ENCODE measurements at places on chromosomes 5 and 9.

GRCh38 chr5:76701298-76701697 is 14.6 kb upstream of the F2R start:
- no peak for DNase-seq

DNA sequence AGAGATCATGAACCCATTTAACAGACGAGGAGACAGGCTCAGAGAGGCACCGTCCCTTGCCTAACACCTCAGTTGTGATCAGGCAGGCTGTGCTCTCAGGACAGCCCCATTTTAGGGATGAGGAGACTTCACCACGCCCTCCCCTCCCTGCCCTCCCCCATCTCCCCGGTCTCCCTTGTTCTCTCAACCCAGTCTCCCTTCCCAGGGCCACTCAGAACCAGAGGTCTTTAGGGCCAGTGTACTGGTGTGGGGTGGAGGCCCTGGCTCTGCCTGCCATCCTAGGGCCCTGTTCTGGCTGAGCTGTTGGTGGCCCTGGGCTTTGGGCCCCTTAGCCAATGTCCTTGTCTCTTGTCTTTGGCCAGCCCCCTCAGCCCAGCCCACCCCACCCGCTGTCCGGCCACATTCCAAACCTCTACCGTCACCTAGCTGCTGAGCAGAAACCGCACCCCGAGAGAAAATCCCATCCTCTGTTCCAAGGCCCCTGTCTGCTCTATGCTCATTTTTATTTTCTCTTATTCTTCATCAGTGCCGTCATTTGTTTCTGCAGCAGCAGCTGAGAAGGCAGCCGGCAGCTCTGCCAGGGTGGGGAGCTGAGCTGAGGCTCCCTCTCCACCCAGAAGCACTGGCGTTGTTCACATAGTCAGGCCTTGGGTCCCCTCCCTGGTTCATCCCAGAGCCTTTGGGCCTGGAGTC is 33.9 kb downstream of the OLFML2A start:
- no peak for DNase-seq

DNA sequence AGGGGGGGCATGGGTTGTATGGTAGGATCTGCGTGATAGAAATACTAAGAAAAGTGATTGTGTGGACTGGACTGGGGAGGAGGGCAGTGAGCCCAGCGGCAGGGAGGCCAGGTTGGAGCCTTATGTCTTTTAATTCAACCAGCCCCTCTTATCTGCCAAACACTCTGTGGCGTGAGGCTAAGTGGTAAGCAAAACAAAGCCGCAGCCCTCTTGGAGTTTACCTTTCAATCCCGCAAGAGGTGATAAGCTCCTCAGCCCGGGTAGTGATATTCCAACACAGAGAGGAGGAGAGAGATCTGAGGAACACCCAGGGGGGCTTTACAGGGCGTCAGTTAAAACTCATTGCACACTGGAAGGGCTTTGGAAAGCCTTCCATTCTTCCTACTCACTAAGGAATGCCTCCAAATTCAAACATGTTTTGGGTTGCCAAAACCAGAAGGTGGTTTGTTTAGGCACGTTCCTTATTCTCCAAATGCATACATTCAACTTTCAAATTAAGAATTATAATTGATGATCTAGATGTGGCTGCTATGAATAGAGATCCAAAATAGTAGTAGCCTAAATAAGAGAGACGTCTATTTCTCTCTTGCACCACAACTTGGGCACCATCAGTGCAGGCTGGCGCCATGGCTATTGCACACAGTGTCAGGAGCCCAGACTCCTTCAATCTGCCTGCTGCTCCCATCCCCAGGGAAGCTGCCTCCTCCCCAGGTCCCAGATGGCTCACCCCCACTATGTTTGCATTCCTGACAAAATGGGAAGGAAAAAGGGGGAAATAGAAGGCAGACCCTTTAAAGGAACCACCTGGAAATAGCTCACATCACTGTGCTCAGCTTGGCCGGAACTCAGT is 75.1 kb upstream of the FSTL4 start:
- no peak for DNase-seq

DNA sequence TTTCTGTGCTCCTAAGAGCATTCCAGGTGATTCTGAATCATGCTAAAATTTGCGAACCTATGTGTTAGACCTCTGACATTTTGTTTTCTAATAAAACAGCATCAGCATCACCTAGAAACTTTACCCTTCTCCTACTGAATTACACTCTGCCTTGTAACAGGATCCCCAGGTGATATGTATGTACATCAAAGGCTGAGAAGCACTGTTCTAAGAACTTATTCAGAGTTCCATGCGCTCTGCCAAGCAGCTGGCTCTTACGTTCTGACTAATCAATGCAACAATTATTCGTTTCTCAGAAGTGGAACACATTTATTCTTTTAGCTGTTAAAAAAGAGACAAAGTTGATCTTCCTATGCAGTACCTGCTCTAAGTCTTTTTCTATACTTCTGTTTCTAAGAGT is 228.6 kb downstream of the SLF1 start:
- no peak for DNase-seq

DNA sequence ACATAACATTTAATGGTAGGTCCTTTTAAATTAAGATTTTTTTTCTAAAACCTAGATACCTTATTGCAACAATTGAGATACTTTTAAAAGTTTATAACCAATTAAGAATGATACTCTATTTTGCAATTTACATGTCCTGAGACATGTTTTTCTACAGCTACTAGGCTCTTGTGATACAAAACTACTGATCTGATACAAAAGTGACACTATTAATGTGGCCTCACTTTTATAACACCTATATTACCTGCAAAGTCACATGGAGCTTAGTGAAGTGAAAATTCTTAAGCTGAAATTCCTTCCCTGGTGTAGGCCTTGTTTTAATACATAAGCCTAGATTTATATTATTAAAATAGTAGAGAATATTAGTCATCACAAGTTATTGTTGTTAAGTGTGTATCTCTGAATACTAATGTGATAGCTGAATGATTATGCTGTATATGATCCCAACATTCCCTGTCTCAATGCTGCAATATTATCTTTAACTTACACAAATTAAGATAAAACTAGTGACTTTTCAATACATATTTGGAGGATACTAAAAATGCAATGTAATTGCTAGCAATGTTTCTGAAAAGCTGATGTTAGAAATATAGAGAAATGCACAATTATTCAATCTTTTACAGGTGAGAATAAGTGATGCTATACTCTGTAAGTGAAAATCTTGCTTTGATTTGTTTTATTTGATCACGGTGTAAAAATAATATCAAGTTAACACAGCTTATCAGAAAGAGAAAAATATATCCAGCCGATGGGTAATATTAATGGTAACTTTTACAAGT is 2.6 kb downstream of the NFIB start:
- no peak for DNase-seq

DNA sequence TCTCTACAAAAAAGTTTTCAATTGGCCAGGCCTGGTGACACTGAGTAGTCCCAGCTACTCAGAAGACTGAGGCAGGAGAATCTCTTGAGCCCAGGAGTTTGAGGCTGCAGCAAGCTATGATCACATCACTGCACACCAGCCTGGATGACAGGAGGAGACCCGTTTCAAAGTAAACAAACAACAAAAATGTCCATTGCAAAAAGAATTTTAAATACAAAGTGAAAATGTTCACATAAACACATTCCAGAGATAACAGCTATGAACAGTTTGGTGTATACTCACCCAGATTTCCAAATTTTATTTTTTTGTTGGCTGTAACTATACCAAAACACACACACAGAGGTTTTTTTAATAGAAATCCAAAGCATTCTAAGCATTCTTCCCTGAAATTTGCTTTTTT is 39.8 kb downstream of the ADRA1B start:
- DNase-seq, result no peak

DNA sequence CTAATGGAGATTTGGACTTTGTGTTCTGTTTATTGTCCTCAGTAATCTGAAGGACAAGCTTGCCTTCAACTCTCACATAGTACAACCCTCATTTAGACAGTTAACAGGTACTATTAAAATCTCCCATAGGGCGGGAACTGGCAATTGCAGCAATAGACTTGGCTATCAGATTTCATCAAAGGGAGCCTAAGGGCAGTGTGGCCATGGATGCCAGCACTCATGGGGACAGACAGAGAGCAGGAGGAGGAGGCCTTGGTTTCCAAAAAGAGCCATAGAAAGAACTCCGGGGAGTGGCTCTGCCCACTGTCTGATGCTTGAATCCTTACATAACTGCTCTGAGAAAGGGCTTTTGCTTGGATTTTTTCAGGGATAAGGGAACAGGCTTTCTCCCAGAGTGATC is 6.8 kb downstream of the SLC36A1 start:
- no peak for DNase-seq

DNA sequence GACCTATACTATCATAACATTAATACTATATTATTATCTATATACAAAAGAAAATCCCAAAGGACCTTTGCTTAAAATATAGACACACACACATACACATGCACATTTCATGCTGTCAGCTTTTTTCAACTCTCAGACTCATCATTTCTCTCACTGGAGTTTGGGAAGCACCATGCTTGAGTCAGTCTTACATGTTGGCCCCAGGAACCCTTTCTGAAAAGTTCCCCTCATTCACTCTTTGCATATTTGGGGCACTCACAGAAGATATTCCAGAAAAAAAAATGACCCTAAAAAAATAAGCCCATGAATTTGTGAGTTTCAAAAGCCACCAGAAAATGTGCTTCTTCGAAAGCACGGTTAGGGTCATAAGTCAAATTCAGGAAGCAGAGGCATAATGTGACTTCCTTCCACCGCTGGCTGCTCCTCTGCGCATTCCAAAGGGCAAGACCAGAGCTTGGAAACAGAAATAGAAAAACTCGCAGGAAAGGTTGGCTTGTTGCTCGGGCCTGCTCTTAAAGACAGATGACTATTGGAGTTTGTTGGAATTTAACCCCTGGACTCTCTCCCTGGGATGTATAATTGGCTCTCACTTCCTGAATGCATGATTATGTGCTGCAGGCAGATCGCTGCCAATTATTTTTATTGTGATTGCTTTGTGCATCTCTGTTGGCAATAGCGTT is 129.7 kb upstream of the IQGAP2 start:
- DNase-seq, result no peak

DNA sequence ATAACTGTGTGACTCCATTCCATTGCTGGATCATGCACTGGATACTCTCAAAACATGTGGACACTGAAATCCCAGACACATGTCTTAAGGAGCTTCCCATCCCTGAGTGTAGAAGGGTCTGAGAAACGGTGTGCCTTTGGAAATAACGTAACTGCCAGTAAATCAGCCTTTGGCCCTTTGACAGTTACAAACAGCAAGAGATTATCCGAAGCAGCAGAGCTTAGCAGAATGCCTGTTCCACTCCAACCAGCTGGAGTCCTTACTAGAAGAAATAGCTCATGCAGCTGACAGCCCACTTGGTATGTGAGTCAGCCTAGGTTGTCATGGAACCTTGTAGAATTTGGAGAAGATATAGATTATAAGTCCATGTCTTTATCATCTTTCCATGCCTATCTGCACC is 7.0 kb downstream of the TMEM252 start:
- no peak for DNase-seq

DNA sequence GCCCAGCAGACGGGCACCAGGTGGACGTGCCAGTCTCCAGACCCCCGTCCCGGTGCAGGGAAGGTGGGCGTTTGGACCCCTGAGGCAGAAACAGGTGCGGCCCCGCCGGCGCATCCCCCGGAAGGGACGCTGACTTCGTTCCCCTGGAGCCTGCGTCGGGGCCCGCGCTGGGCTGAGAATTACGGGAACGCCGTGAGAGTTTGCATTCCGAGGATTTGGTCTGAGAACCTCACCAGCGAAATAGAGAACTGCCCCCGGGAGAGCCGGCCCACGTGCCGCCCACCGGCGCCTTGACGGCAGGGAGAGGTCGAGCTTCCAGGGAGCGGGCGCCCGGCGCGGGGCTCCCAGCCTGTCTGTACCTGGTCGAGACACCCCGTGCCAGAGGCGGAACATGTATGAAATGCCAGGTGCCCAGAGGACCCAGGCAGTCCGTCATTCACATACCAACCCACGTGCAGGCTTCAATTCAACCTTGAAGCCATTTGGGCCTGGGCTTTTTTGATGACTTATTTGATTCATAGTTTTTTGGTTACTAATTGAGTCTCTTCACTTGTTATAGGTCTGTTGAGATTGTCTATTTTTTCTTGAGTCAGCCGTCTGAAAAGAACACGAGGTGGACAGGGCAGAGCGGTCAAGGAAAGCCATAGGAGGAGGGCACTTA is 877 bp upstream of the CAMSAP1 start:
- no peak for DNase-seq

DNA sequence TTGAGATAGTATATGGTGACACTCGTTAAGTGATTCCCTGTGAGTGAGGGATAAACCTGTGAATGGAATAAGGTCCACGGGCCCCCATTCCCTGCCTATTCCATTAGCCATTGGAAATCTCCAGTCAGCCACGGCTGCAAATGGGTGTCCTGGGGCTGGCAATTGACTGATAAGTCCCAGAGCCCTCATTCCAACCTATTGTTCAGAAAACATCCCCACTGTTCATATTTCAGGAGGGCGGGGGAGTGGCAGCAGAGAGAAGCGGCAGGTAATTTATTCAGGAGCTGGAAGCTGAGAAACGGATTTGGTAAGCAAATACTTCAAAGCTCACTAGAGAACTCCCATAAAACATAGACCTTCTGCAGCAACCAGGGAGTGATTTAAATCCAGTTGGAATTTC is 42.0 kb downstream of the TMEM174 start:
- DNase-seq, result no peak

Data from effector CD4-positive, alpha-beta T cell (primary cell).